ENCODE measurements at places on chromosomes 3 and 15.

DNA sequence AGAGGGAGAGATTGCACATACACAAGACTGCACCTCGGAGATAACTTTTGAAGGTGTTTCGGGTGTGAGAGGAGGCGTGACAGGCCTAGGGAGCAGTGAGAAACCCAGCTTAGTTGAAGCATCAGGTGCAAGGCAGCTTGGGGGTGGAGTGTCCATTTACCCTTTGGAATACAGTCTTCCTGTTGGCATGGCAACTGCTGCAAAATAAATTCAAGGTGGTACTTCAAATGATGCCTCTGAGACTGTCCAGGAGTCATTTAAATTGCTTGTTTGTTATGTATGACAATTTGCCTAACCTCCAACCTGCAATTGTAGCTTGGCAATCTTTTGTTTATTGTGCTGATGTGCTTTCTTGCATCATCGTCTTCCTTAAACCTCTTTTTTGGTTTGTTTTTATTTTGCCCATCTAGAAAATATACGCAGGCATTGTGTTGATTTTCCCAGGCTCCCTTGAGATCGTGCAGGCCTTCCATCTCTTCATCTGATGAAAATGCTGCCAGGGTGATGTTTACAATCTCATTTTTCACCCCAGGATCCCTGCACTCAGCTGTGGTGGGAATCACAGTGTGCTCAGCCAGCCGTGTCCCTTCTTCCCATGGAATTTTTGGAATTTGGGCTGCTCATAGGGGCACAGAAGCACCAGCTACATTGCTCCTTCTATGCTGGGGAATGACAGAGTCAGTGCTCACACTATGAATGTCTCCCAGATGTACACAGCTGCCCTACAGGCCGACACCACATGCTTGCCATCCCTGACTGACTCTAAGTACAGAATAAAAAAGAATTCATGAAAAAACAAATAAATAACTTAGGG, 583.1 kb upstream of the CFAP20DC start:
- peak; percentile 58 for DNase-seq

- no peak for DNase-seq
These were observed 66.5 kb downstream of the MDFIC2 start for GRCh38 chr3:70245746-70246525.

GRCh38 chr3:184636741-184637316, 75.0 kb downstream of the MAGEF1 start:
- DNase-seq, result peak; percentile 91

- peak; percentile 36 for DNase-seq
These were observed 430.2 kb downstream of the LPP start for GRCh38 chr3:188584162-188584529.

GRCh38 chr3:41710646-41711388, 251.1 kb downstream of the ULK4 start:
- peak; percentile 96 for DNase-seq

- DNase-seq, result no peak
These were observed 17.4 kb downstream of the HEMK1 start for GRCh38 chr3:50586763-50587070.

GRCh38 chr3:186171521-186171920, 62.6 kb upstream of the ETV5 start:
- no peak for DNase-seq

GRCh38 chr15:80127911-80128310, 24.9 kb upstream of the FAH start:
- DNase-seq, result no peak

- DNase-seq, result no peak
These were observed 13.5 kb downstream of the TBC1D2B start for GRCh38 chr15:78063970-78064385.

- peak; percentile 79 for DNase-seq
These were observed at the start of gene BOC for GRCh38 chr3:113211330-113212149. Gene BOC (plus strand): TSS chr3:113211557. CDS start chr3:113249803, 38,246 bp downstream.

GRCh38 chr15:64930019-64930652, 18.4 kb downstream of the ANKDD1A start:
- DNase-seq, result no peak

- DNase-seq, result no peak
These were observed 40.2 kb upstream of the LPP start for GRCh38 chr3:188113756-188114155.

DNA sequence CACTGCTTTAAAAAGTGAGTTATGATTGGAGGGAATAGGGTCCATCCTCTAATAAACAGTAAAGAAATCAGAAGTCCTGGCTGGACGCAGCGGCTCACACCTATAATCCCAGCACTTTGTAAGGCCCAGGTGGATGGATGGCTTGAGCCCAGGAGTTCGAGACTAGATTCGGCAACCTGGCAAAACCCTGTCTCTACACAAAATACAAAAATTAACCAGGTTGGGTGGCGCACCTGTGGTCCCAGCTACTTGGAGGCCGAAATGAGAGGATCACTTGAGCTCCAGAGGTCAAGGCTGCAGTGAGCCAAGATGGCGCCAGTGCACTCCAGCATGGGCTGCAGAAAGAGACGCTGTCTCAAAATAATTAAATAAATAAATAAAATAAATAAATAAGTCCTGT, 171.2 kb downstream of the POTEB3 start:
- DNase-seq, result no peak

DNA sequence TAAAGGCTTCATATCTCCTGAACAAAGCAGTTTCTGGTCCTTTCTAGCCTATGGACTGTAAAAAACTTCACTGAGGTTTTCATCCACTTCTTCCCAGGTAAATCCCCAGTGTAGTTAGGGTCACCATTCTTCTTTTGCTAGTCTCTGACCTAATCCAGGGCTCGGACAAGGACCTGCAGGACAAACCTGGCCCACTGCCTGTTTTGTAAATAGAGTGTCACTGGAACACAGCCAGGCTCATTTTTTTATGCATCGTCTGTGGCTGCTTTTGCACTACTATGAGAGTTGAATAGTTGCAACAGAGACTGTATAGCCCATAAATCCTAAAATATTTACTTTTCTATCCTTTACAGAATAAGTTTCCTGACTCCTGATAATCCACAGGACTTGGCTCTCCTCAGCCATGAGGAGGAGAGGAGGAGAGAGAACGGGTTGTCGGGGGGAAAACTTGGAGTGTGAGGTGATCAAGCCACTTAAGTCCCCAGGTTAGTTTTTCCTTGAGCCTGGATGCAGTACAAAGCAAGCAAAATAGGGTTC, 29.0 kb downstream of the CCR3 start:
- DNase-seq, result no peak

- DNase-seq, result no peak
These were observed 8.6 kb upstream of the TCAIM start for GRCh38 chr3:44329946-44330345.

DNA sequence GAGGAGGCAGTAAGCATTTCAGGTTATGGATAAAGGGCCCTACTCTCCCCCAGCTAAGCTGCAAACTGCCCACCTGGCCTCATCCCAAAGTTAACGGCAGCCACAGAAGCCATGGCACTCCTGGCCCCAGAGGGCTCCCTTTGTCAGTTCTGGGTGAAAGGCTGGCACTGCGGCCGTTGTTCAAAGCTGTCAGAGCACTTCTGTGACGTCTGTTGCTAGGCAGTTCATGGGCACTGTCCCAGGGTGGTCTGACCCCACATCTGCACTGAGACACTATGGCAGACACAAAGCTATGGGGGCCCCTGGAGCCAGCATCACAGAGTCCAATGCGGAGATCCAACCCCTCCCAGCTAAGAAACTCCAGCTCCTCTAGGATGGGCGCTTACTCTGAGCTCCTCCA, 30.0 kb downstream of the TLE3 start:
- DNase-seq, result no peak

GRCh38 chr3:30356866-30357753, 249.3 kb upstream of the TGFBR2 start:
- DNase-seq, result no peak

GRCh38 chr3:36904641-36905040, 40.2 kb downstream of the TRANK1 start:
- peak; percentile 66 for DNase-seq

DNA sequence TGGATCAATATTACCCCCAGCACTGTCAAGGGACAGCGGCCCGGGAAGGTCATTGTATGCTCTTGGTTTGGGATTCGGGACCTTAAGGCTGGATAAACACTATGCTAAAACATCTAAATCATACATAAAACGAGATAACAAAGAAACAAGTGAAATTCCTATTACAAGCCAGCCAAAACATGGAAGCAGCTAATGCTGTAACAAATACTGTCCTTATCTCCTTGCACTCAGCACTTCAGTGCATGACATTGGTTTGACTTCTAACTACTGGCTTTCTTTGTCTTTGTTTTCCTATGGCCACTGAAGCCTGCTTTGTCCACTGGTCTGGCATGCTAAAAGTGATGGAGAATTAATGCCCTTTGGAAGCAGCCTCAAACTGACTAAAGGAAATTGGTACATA, 516.4 kb upstream of the DPH6 start:
- DNase-seq, result no peak

- no peak for DNase-seq
These were observed 19.9 kb upstream of the LRRC58 start for GRCh38 chr3:120369037-120369467.

- DNase-seq, result no peak
These were observed 1035.2 kb downstream of the MCTP2 start for GRCh38 chr15:95266451-95267061.

GRCh38 chr15:29819979-29820378, 2.3 kb downstream of the TJP1 start:
- DNase-seq, result no peak

- no peak for DNase-seq
These were observed 53.8 kb upstream of the CPB1 start for GRCh38 chr3:148773805-148774204.

- DNase-seq, result no peak
These were observed 1.1 kb upstream of the DENND4A start for GRCh38 chr15:65792988-65793817.

DNA sequence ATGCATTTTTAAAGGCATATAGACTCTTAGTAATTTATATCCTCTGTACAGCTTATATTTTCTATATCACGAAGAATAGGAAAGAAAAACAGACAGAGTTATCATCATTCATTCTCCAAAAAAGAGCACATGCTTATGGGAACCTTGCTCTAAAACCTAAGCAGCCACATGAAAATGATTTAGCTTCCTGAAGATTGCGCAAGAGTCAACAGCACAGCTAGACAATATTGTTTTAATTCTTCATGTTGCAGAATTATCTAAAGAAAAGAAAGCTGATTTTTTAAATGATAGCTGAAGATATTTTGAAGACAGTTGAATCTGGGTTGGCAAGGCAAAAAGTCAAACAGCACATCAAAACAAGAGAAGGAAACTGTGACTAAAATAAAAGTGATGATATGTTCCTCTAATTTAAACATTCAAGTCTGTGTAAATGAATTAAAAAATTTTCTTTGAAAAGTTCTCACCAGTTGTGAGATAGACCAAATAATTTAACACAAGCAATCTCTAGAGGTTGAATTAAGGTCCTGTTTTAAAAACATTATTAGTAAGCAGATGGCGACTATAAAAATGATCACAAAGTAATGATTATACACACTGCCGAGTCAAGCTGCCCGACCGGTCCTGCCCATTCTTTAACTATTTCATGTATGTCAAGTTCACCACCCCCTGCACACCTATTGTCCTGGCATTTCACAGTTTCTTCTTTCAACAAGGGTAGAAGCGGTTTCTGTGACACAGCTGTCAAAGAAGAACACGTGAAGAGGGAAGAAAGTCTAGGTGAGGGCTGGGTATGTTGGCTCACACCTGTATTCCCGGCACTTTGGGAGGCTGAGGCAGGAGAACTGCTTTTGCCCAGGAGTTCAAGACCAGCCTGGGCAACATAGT, 74.2 kb upstream of the BHLHE40 start:
- DNase-seq, result no peak

GRCh38 chr15:80496096-80496495, 91.9 kb downstream of the ARNT2 start:
- no peak for DNase-seq

DNA sequence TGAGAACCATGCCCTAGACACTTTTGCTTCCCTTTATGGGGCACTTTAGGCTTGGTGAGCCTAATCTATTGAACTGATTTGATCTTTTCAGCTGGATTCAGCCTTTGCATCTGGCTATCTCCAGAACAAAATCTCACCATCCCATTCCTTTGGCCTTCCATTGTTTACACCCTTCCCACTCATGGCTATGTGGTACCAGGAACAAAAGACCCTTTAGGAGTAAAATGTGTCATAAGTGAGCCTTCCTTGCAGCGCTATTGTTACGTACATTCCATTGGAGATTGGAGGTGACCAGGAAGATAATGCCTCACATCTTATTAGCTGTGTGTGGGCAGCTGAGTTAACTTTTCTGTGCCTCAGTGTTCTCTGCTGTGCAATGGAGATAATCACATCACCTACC, 188.4 kb downstream of the SATB1 start:
- peak; percentile 65 for DNase-seq
